ENCODE measurements at places on chromosomes 7 and 10.

DNA sequence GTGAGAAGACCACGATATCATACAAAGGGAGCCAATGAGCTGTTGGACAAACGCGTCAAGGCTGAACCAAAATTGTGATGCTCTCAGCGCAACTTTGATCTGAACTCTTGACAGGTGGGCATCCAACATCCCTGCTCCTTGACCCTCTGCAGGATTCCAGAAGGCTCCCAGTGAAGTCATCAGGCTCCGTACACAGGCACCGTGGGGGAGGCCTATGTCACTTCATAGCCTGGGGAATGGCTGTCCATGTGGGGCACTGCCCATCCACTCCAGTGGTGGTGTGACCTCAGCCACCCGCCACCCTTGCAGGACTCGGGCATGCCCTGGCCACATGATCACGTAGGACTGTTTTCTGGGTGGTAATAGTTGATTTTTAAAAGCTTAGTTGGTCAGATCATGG is 233.8 kb upstream of the GRB10 start:
- no peak for DNase-seq

DNA sequence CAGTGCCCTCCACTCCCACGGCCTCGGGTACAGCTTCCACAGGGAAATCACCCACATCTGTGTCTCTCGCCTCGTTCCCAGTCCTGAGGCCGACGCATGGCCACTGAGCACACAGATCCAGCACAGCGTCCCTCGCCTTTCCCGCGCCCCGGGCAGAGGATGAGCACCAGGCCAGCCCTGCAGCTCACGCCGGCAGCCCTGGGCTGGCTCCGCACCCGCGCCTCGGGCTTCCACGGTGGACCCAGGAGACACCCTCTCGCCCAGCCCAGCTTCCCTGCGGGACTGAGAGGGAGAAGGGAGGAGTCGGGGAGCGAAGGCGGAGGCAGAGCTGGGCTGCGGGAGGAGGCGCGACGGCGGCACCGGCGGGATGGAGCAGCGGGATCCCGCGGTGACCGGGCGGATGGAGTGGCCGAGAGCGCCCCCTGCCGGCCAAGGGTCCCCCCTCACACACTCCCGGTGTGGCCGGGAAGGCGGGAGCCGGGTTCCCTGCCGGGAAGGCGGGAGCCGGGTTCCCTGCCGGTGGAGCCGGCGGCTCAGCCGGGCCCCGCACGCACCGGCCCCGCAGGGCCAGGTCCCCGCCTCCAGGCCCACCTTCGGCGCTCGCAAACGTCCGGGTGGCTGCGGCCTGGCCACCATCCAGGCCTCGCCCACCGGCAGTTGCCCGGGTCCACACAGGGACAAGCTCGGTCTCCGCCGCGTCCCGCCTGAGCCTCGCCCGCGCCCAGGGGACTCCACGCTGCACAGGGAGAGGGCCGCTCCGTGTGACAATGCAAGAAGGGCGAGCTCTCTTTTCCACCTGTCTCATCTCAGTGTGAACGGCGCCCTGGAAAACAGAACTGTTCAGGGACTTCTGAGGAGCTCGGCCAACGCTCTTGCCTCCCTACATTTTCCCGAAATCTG is 110.3 kb upstream of the LANCL2 start:
- no peak for DNase-seq

DNA sequence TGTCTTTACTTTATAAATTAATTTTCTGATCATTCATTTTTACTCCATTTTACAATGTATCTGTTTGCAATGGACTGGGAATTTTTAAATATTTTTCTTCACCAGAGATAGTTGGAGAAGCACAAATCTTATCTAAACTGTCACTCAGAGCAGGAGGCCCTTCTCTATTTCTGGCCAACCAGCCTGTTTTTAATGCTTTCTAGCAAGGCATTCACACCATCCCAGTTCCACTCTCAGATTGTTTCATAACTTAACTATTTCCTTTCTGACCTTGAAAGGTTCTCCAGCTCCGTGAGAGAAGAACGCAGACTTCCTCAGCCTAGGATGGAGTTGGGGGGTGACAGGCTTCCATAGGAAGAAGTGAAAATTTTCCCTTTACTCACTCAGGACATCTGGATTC is 155.8 kb downstream of the SKIDA1 start:
- DNase-seq = no peak

DNA sequence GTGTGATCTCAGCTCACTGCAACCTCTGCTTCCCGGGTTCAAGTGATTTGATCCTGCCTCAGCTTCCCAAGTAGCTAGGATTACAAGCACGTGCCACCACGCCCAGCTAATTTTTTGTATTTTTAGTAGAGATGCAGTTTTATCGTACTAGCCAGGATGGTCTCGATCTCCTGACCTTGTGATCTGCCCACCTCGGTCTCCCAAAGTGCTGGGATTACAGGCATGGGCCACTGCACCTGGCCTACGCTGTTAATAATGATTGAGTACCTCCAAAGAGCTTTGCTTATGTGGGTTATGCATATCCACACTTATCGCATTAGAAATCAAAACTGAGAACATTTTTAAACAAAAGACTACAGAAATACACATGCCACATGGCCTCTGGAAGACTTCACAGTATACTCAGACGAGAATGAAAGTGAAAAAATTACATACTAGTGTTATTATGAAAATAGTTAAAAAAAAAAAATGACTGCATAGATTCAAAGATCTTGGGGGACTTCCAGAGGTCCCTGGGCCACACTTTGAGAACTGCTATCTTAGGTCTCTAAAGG is 25.4 kb downstream of the RPP38 start:
- DNase-seq = no peak

DNA sequence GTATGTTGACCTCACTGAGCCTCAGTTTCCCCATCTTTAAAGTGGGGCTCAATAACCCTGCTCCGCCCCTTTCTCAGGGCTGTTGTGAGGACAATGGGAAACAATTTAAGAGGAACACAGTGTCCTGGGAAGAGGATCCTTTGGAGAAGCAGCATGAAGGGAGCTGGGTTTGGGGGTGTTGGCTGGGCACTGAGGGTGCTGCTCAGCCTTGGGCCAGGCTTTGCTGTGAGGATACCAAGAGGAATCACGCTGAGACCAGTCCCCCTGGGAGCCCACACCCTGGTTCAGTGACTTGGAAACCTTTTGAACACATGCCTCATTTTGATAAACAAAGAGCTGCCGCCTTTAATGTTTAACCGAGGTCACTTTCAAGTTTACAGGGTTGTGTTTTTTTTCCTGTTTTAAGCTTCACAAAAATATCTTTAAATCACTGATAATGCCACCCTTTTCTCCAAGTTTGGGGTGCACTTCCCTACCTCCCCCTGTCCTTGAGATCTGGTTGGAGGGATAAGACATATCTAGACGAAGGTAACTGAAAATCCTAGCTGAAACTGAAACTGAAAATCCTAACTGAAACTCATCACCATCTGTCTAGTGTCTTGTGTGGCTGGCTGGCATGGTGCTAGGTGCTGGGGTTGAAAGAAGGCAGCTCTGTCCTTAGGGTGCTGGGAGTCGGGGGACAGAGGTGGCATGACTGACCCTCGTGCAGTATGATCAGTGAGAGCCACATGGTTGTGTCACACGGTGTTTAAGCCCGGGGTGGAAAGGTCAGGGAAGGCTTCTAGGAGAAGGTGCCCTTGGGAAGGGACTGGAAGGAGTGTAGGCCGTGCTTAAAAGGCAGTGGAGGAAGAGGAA is 27.7 kb downstream of the ZNF775 start:
- no peak for DNase-seq

GRCh38 chr7:38257350-38257677 is 16.1 kb downstream of the TARP start:
- DNase-seq = no peak

- no peak for DNase-seq
Observed at GRCh38 chr7:133530682-133531081, 277.8 kb downstream of the EXOC4 start.

GRCh38 chr7:22934023-22934422 is 79.9 kb downstream of the HYCC1 start:
- no peak for DNase-seq

DNA sequence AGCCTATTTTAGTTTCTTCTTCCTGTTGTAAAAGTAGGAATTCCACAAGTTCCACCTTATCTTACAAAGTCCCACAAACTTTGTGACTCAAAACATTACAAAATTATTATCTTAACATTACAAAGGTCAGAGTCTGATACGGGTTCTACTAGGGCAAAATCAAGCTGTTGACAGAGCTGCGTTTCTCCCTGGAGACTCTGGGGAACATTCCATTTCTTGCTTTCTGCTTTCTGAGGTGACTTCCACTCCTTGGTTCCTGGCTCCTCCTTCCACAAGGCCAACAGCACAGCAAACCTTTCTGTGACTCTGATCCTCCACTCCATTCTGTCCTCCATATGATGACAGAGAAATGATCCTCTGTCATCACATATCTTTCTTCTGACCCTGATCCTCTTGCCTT is 10.6 kb downstream of the OR2F1 start:
- DNase-seq = no peak

DNA sequence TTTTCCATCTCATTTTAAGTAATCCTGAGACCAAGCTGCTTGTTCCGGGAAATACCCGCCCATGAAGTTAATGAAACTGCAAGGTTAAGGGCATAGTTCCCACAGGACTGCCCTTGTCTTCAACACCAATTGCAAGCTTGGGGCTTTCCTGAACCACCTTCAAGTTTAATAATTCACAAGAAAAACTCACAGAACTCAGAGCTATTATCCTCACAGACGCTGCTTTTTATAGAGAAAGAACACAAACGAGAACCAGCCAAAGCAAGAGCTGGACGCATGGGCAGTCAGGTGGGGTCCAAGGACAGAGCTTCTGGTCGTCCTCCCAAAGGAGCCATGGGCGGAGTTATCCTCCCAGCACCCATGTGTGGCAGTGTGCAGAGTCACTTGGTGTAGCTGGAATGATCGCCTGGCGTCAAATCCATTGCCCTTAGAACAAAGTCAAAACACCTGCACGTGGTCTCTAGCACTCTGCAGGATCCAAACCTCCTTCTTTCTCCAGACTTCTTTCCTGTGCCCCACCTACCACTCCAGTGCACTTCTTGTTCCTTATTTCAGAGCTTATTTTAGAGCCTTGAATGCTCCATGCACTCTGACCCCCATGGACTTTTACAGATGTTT is 56.7 kb downstream of the SNX10 start:
- no peak for DNase-seq

DNA sequence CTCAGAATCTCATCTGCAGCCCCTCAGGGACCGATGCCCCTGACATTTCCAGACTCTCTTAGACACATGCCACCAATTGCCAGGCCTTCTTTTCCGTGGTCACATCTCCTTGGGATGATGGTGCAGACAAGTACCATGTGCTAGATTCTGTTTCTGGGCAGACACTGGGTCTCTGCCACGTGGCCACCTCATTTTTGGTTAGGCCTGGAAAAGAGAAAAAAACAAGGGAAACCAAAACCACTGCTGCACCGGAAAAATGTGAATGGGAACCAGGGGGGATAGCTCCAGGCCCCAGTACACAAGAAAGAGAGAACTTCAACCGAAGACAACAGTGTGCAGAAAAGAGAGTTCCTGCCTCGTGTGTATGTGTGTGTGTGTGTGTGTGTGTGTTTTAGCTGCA is 23.0 kb upstream of the MXI1 start:
- no peak for DNase-seq

GRCh38 chr7:157077986-157078644 is 60.6 kb upstream of the UBE3C start:
- DNase-seq = no peak

- no peak for DNase-seq
Observed at GRCh38 chr7:135957627-135958026, 19.5 kb downstream of the MTPN start.

GRCh38 chr10:131728286-131729228 is 172.3 kb upstream of the PPP2R2D start:
- no peak for DNase-seq

GRCh38 chr10:44968500-44969400 is 9.1 kb downstream of the RASSF4 start:
- DNase-seq = no peak

Measured in thymus (tissue), 14 donors.